ENCODE measurements at places on chromosomes 11 and 22.

GRCh38 chr11:65077451-65077850 lies 6.4 kb downstream of the CDCA5 start:
- no peak overlapping the region for H3K4me3 ChIP-seq
- DNase-seq = no peak
- H3K27ac ChIP-seq = no peak overlapping the region
- H3K4me1 ChIP-seq = no peaks in the 10 kb centered on the region
- no peaks in the 10 kb centered on the region for H3K27me3 ChIP-seq
- H3K36me3 ChIP-seq = no peaks in the 10 kb centered on the region

- no peak for DNase-seq
- no peak overlapping the region for H3K27ac ChIP-seq
- H3K4me3 ChIP-seq = no peak overlapping the region
- no peaks in the 10 kb centered on the region for H3K27me3 ChIP-seq
Observed at GRCh38 chr22:30611197-30611596, 4.2 kb downstream of the TCN2 start.

DNA sequence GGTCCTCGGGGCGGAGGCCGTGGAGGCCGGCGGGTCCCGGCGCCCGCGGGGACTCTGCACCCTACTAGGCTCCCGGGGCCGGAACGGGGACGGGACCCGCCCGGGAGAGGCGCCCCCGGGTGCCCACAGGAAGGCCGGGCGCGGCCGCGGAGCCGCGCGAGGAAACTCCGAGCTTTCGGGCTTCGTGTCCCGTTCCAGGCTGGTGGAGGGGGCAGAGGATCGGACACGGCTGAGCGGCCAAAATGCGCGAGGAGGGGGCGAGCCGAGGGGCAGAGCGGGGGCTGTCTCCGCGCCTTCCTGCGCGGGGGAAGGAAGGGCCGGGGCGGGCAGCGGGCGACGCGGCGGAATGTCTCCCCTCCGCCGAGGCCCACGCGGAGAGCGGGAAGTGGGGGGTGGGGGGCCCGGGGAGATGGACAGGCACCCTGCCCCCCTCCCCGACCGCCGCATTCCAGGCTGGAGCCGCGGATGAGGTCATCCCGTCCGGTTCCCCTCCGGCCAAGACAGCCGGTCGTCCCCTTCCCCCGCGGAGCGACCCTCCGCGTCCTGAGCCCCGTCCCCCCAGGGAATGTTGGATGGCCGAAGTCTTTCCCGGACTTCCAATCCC lies 430 bp downstream of the CDC42EP1 start:
- peaks cover under 1% of the 10 kb centered on the region for H3K36me3 ChIP-seq
- DNase-seq = no peak
- H3K4me1 ChIP-seq = peaks cover 76% of the 10 kb centered on the region
- no peaks in the 10 kb centered on the region for H3K27me3 ChIP-seq
- peak overlapping the region; percentile 91 for H3K4me3 ChIP-seq

DNA sequence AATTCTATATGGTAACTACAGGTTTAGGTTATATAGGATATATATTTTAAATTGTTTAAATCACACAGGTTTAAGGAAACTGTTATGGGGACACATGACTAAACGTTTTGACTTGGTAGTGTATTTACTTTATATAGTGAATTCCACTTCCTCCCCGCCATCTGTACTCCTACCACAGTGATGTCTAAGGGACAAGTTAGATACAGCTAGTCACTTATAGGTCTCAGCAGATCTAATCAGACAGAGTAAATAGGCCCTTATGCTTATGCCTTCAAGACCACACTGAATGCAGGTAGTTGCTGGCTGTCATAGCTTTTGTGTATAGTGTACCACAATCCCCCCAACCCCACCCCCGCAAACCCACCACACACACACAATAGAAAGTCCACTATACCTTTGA lies 8.2 kb downstream of the SESN3 start:
- H3K4me3 ChIP-seq = no peak overlapping the region
- H3K36me3 ChIP-seq = peaks cover 8% of the 10 kb centered on the region
- H3K27me3 ChIP-seq = no peaks in the 10 kb centered on the region
- H3K4me1 ChIP-seq = no peaks in the 10 kb centered on the region
- no peak for DNase-seq
- H3K27ac ChIP-seq = no peak overlapping the region

DNA sequence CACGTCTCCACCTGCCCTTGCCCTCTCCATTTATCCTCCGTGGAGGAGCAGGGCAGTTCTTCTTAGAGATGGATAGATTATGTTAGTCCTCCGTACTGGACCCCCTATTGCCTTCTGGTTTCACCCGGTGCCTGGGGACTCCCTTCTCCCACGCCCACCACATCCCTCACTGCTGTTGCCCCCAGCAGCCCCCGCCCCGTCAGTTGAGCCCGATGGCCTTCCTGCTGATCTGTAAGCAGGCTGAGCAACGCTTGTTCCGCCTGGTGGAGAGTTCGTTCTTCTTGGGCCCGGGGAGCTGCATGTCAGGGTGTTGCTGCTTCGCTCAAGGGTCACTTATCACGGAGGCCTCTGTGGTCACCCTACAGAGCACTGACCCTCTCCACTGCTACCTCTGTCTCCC lies 34.2 kb downstream of the B3GAT1 start:
- no peaks in the 10 kb centered on the region for H3K4me1 ChIP-seq
- no peak overlapping the region for H3K4me3 ChIP-seq
- H3K27me3 ChIP-seq = no peaks in the 10 kb centered on the region
- no peaks in the 10 kb centered on the region for H3K36me3 ChIP-seq
- no peak for DNase-seq

Data from esophagus squamous epithelium (tissue), 5 donors.